ENCODE measurements at places on chromosomes 7 and 10. TPM values are rescaled to one million over a fixed set of nuclear protein-coding genes. Genes with fewer than 3 reads are reported as not detected.

GRCh38 chr10:71661060-71661622, 58.4 kb downstream of the C10orf105 start:
- H3K27ac ChIP-seq = no peak overlapping the region
- H3K27me3 ChIP-seq = no peaks in the 10 kb centered on the region
- no peak overlapping the region for H3K4me3 ChIP-seq
- peaks cover 18% of the 10 kb centered on the region for H3K4me1 ChIP-seq

DNA sequence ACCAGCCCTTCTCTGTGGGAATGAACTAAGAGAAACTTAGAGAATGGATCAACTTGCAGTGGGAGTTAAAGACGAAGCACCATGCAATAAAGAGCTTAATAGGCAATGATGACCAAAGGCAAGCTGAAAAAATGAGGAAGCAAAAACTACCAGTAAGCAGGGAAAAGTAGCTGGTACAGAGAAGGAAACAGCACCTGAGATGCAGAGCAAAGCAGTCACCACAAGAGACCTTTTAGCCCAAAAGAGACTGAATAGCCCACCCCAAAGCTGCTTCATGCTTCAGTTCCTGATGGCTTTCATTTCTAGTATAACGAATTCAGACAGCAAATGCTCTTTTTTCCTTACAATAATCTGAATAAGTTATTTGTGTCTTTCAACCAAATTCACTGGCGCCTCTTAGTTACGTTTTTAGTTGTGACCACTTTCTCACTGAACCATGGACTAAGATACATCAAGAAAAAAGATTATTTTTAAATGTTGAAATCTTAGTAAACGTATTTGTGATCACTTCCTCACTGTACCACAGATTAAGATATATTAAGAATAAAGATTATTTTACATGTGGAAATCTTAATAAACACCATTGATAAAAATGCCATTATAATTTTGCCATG, 76.0 kb downstream of the USP6NL start:
- H3K4me3 ChIP-seq = no peak overlapping the region
- no peak for ATAC-seq
- H3K4me1 ChIP-seq = no peaks in the 10 kb centered on the region
- no peak overlapping the region for H3K27ac ChIP-seq
- H3K36me3 ChIP-seq = no peaks in the 10 kb centered on the region

DNA sequence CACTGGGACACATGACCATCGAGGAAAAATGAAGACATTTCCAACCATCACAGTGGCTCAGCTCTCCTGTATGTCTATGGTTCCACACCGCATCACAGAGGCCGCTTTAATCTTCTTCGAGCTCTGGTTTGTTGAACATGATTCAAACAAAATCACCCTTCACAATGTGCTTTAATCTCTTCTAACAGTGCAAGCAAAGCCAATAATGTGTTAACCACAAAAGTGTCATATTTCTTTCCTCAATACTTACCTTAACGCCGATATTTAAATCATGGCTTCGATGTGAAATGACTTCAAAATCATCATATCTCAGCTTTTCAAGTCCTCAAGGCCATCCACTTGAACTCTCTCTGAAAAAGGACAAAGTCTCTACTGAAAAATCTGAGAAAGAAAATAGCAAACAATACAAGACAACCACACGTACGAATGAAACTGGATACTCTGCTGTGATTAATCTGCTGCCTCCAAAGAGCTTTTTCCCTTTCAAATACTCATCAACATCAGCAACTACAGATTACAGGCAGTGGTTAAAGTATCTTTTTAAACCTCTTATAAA, 23.0 kb upstream of the SVIL start:
- no peak for ATAC-seq
- H3K4me1 ChIP-seq = peaks cover 62% of the 10 kb centered on the region
- H3K4me3 ChIP-seq = no peak overlapping the region

GRCh38 chr7:11394438-11394837, 420.8 kb downstream of the PHF14 start:
- no peak overlapping the region for H3K27ac ChIP-seq
- H3K4me3 ChIP-seq = no peak overlapping the region
- peaks cover 29% of the 10 kb centered on the region for H3K36me3 ChIP-seq

DNA sequence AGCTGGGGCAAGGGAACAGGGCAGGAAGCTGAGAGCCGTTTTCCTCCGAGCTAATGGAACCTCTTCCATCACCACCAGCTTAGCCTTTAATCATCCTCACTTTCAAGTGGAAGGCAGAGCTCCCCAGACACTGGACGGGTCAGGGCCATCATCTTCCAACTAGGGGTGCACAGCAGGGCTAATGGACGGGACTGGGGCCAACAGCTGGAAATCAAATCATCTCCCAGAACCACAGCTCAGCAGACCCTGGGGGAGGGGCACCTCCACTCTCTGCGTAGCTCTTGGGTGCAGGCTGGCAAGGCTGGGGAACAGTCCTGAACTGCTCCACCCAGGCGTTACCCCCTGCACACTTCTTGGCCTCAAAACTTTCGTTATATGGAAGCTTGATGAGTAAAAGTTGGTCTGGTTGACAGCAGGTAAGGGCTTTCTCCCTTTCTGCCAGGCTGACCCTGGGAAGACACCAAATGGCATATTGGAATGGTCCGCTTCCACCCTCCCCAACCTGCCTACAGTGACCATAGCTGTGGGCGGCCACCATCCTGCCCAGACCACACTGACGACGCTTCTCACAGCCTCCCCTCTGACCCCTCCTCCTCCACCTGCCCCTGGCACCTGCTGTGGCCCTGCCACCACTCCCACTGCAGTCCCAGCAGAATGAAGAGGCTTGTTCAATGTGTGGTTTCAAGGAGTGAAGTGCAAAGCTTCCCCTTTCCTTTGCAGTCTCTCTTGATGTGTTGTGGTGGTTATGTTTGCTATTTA, 51.7 kb upstream of the RET start:
- no peak for ATAC-seq
- no peak overlapping the region for H3K4me3 ChIP-seq
- peaks cover 67% of the 10 kb centered on the region for H3K27me3 ChIP-seq
- H3K4me1 ChIP-seq = no peaks in the 10 kb centered on the region
- H3K27ac ChIP-seq = no peak overlapping the region

DNA sequence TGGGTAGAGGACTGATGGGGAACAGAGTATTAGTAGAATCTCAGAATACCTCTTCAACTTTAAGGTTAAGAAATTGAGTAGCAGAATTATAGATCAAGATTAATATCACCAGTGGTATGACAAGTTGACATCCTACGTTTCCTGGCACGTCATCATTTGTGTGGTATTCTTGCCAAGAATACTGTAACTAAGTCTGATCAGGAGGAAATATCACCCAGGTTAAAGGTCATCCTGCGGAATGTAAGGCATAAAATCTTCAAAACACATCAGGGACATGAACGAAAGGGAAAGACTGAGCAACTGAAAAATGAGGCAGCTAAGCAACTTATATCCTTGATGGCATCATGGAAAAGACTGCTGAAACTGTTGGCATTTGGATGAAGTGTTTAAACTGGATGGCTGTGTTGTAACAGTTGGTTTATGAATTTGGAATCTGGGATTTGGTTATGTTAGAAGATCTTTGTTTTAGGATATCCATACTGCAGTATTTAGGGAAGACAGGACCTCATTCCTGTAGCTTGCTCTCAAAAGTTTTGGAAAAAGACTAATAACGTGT, 86.1 kb downstream of the TRIM24 start:
- H3K27me3 ChIP-seq = no peaks in the 10 kb centered on the region
- peaks cover 68% of the 10 kb centered on the region for H3K36me3 ChIP-seq
- ATAC-seq = no peak
- H3K4me1 ChIP-seq = no peaks in the 10 kb centered on the region
- no peak overlapping the region for H3K4me3 ChIP-seq

KIF20B gene
- 3.0 TPM for total RNA-seq

- H3K4me3 ChIP-seq = no peak overlapping the region
- ATAC-seq = no peak
- no peak overlapping the region for H3K27ac ChIP-seq
- H3K27me3 ChIP-seq = no peaks in the 10 kb centered on the region
- no peaks in the 10 kb centered on the region for H3K4me1 ChIP-seq
Measured at GRCh38 chr7:79563821-79564522, 110.5 kb upstream of the MAGI2 start.

HKDC1 gene
- not detected for total RNA-seq

- no peak overlapping the region for H3K4me3 ChIP-seq
- no peaks in the 10 kb centered on the region for H3K36me3 ChIP-seq
- H3K4me1 ChIP-seq = no peaks in the 10 kb centered on the region
- peak; percentile 7 for ATAC-seq
- no peaks in the 10 kb centered on the region for H3K27me3 ChIP-seq
- no peak overlapping the region for H3K27ac ChIP-seq
Measured at GRCh38 chr10:83108565-83109333, 1030.6 kb upstream of the GHITM start.

DNA sequence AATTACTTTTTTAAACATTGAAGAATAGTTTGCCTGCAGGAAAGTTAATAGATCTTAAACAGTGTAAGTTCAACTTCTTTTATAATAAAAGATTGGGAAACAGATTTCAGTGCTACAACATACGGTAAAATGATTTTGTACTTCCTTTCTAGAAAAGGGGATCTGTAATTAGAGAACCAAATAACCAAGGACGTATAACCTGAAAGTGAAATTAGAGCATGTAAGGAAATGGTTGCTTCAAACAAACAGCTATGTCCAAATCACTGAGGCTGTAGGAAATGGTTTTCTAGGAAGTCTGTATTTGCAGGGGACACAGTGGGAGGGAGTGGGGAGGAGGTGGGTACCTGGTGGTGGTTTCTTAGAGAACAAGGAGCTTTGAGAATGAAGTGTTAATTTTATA, 57.9 kb upstream of the EXOC6 start:
- H3K27me3 ChIP-seq = no peaks in the 10 kb centered on the region
- ATAC-seq = no peak
- H3K4me3 ChIP-seq = no peak overlapping the region
- no peaks in the 10 kb centered on the region for H3K36me3 ChIP-seq

UPF2 gene
- total RNA-seq = 23.8 TPM

OR2A12 gene
- total RNA-seq = not detected

DNA sequence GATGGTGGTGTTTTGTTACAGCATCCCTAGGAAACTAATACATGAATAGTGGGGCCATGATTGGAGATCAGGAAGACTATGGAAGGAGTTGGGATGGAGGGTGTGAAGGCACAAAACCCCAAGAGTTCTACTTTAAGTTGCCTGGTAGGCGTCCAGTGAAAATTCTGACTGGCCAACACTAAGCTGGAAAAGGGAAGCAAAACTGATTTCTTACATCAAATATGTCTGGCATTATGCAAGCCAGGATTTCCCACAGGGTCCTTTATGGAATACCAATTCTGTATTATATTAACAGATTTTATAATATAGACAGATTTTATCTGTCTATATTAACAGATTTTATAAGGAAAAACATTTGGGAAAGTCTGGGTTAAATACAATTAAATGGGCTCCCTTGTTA, 16.2 kb downstream of the CPVL start:
- H3K36me3 ChIP-seq = no peaks in the 10 kb centered on the region
- H3K27ac ChIP-seq = no peak overlapping the region
- H3K4me3 ChIP-seq = no peak overlapping the region

SH3PXD2A gene
- 39.4 TPM for total RNA-seq

FAM24B gene
- 1.6 TPM for total RNA-seq

GRCh38 chr7:105306298-105306748, 82.4 kb downstream of the SRPK2 start:
- ATAC-seq = no peak
- H3K27me3 ChIP-seq = no peaks in the 10 kb centered on the region
- no peaks in the 10 kb centered on the region for H3K4me1 ChIP-seq

RADIL gene
- 4.4 TPM for total RNA-seq

PPP1R3C gene
- 102 TPM for total RNA-seq

DNA sequence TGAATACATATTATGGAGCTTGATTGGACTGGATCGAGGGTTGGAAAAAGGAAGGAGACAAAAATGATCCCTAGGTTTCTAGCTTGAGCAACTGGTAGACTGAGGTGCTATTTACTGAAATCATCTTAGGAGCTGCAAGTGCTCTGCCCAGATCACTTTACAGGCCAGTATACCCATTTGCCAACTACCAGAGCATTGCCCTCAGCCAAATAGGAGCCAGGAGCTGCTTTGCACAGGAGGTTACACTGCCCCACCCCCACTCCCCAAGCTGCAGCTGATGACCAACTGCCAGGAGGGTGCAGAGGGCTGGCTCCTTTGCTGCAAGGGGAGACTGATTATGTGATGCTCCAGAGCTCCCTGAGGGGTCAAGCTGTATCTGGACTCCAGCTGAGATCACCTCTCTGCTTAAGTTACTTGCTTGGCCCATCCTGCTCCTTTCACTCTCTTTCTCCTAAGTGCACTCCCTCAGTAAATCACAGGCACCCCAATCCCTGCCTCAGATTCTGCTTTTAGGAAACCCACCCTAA, 275.4 kb downstream of the ZEB1 start:
- no peaks in the 10 kb centered on the region for H3K36me3 ChIP-seq
- no peak for ATAC-seq
- H3K27ac ChIP-seq = no peak overlapping the region
- H3K4me3 ChIP-seq = no peak overlapping the region

HMX3 gene
- total RNA-seq = 1.1 TPM

Data from gastroesophageal sphincter (tissue), 4 donors.